Activated CD8-positive, alpha-beta memory T cell treated with anti-CD3 and anti-CD28 coated beads for 1 hour (primary cell): ENCODE measurements at places on chromosomes 2 and 18.

GRCh38 chr2:3876685-3877084, 173.3 kb downstream of the DCDC2C start:
- no peak for DNase-seq

DNA sequence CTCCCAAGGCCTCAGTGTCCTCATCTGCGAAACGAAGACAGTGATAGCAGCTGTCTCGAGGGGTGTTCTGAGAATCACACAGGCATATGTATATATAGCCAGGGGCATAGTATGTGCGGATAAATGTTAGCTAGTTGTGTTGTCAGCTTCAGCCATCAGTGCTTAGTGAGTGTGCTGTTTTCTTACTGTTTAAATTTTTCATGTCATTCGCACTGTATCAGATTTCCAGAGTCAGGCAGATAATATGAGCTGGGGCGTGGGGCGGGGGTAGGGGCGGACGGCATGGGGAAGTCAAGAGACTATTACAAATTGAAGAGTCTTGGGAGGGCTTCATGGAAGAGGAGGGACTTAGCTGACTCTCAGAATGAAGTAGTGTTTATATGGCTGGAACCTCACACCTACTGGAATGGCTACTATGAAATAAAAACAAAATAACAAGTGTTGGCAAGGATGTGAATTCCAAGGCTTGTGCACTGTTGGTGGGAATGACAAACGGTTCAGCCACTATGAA, 7.0 kb downstream of the TRAPPC12 start:
- DNase-seq, result no peak

GRCh38 chr2:110105608-110106467, 9.8 kb downstream of the MALL start:
- DNase-seq, result no peak

- DNase-seq, result no peak
Observed at GRCh38 chr18:39434223-39434920, 1868.8 kb upstream of the CELF4 start.

- DNase-seq, result no peak
Observed at GRCh38 chr2:98020516-98020915, 24.8 kb upstream of the TMEM131 start.

- no peak for DNase-seq
Observed at GRCh38 chr2:233013027-233013461, at the start of gene NGEF. Gene NGEF (minus strand): TSS chr2:233013256. CDS start chr2:232974890, 38,366 bp downstream.

DNA sequence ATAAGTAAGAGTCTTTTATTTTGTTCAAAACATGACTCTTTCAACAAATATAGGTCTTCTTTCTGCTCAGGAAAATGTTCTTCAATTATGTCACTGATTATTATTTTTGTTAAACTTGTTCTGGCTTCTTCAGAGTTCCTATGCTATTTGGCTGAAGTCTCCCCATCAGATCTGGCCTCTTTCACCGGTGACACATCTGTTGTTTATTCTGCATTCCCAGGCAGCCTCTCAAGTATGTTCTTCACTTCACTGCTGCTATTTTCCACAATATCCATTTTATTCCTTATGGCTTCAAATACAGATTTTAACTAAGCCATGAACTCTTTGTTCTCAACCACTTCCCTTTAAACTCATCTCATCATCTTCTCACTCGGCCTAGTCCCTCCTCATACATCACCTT, 45.7 kb downstream of the HDAC4 start:
- no peak for DNase-seq
